ENCODE measurements at places on chromosomes 4 and X.

DNA sequence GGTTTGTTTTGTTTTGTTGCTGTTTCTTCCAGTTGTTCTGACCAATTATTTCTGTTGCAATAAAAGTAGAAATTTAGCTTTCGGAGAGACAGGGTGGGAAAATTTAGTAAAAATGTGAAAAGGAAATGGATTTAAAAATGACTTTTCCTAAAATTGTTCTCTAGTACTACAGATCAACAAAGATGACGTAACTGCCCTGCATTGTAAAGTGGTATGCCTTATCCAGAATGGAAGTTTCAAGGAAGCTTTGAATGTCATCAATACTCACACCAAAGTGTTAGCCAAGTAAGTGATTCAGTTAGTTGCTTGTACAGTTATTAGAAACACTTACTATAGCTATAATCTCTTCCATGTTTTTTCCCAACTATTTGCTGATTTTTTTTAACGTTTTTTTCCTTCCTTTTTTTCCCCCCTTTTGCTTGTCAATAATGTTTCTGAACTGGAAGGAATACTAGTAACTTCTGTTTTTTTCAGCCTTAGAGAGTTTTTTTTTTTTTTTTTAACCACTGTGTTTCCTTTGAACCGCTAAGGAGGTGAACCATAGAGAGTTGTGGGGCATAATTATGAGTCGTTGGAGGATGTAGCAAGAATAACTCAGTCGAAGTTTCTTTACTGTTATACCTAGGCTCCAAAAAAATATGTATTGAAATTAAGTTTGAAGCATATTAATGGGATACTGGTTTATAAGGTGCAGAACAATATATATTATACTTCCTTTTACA is 2.2 kb downstream of the SRP72 start:
- no peak for DNase-seq

DNA sequence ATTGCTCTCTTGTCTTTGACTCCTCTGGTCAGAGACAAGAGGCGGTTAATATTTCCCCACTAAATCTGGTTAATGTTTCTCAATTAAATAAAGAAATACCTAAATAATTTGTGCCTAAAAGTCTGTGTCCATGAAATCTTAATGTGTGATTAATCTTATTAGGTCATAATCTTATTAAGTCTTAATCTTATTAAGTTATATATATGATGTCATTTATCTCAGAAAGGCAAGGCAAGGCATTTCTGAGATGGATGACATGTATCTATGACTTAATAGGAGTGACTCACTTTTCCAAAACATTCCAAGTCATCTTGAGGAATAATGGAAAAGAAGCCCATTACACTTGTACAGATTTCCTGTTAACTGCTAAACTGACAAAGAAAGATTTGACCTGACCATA is 74.7 kb downstream of the TRAM1L1 start:
- no peak for DNase-seq

GRCh38 chr4:168664242-168664891 is 167.5 kb downstream of the PALLD start:
- no peak for DNase-seq

GRCh38 chr4:168588916-168589531 is 92.2 kb downstream of the PALLD start:
- DNase-seq, result no peak

- DNase-seq, result no peak
Observed at GRCh38 chr4:138222046-138222445, 20.1 kb downstream of the SLC7A11 start.

All from NCI-H1105 treated with DMSO at 0.1 percent for 48 hours (cell line).